CD4-positive, alpha-beta T cell treated with Interleukin-15 for 4 hours (primary cell): ENCODE measurements at places on chromosomes 12 and 14.

DNA sequence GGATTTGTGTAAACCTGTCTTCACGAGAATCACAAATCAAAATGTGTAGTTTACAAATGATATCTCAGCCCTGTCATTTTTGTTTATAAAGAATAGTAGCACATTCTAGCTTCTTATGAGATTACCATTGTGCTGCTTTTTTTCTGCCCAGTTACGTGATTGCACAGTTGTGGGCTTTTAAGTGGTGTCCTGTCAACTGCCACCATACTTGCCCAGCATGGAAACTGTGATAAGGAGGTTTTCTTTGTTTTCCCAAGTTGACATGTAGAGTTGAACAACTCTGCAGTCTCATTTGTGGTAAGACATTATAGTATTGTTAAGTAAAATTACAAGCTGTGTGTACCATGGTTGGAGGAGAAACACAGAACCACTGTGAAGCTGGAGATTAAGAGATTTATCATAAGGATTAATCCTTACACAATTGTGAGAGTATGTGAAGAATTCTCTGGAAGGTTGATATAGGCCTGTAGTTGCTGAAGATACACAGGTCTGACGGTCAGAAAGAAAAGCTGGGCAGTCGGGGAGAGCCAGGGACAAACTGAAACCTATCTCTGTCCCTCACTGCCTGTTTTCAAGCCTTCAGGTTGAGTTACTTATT is 12.2 kb downstream of the CHURC1 start:
- no peak for DNase-seq

DNA sequence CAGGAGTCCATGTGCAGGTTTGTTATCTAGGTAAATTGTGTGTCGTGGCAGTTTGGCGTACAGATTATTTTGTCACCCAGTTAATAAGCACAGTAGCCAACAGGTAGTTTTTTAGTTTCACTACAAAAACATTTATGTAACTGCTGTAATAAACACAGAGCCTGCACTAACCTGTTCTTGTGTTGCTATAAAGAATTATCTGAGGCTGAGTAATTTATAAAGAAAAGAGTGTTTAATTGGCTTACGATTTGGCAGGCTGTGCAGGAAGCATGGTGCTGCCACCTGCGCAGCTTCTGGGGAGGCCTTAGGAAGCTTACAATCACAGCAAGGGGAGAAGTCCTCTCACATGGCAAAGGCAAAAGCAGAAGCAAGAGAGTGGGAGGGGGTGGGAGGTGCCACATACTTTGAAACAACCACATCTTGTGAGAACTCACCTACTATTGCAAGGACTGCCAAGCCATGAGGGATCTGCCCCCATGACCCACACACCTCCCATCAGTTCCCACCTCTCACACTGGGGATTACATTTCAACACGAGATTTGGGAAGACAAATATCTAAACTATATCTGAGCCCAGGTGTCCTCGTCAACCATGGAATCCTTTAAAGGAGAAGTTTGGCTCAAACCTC is 266.4 kb upstream of the GRIP1 start:
- no peak for DNase-seq

DNA sequence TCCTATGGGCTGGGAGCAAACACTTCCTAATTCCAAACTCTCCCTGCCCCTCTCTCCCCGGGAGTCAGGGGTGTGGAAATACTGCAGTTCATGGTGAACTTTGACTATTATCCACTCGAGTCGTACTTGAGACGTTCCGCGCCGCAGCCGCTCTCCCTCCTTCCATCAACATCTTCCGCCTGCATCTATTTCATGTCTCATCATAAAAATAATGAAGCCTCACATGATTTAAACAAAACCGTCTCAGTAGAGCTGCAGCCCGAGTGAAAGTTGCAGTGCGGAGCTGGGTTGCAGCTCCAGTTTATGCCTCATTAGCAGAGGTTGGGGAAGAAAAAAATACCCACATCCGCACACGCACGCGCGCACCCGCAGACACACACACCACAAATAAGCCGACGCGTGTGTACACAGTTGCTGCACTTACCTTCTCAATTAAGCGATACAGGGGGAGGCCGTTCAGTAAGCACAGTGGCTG is 283 bp downstream of the LMO3 start:
- no peak for DNase-seq

DNA sequence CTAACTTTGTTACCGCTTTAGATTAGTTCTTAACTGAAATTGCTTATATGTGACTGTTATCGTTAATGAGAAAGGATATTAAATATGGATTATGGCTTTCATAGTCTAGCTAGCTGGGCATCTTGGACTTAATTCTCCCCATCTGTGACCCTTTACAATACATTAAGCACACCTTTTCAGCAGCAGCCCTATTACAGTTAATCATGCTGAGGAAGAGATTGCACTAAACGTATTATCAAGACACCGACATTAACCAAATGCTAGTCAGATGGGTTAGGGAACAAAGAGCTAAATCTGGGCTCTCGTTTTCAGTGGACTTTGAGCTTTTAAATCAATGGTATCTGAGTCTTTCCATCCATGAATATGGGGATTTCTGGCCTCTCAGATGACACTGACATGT is 447.5 kb upstream of the DCN start:
- no peak for DNase-seq

- DNase-seq: no peak
These were observed 32.5 kb upstream of the EVL start for GRCh38 chr14:100032738-100033137.

- DNase-seq: no peak
These were observed 62.5 kb downstream of the BCL2L14 start for GRCh38 chr12:12133259-12133658.
